ENCODE measurements at places on chromosomes 16 and 17.

- DNase-seq = peak; percentile 56
Measured at GRCh38 chr16:88651276-88651988, 579 bp upstream of the CYBA start.

DNA sequence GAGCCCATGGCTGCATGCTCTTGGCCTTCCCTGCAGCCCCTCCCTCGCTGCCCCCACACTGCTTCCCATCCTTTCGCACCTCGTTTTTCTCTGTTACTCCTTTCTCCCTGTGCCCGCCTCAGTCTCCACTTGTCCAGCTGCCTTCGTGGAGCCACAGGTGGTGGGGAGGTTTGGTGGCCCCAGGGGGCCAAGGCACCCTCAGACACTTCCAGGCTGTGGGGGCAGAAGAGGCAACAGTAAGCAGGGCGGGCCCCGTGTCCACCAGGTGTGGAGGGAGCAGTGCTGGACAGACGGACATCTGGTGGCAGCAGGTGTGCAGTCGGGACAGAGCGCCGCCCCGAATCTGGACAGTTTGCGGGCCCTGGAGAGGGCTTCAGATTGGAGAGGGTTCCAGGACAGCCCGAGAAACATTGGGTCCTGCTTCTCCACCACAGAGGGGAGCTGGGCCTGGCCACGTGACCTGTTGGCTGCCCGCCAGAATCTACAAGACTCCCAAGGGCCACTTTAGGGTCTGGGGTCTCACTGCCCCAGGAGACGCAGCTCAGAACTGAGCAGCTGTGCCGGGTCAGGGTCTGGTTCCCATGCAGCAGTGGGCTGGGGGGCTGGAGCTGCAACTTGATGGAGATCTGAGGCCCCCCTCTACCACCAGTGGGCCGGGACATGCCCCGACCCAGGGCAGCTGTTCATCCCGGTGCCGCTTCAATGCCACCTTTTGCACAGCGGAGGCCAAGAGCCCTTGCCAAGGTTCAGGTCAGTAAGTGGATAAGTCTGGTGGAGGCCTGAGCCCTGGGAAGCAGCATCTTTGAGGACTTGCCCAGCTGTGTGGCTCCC lies 22.8 kb downstream of the BAHCC1 start:
- no peak for DNase-seq

GRCh38 chr17:45146890-45147580 lies 1.2 kb upstream of the HEXIM1 start:
- no peak for DNase-seq

DNA sequence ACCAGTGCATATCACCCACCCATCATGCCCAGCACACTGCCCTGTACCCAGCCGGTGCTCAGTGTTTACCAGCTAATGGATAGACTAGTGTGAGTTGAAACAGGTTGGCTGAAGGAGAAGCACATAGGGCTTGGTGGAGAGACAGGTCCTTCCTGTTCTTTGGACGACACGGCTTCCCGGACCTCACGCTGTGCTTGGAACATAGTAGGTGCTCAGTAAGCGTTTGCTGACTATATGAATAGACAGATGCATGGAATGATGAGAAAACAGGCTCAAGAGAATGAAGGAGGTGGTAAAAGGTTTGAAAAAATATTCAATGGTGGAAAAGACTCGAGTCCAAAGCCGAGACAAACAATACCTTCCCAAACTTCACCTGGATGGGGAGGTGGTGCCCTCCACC lies 6.8 kb upstream of the FADS6 start:
- no peak for DNase-seq

- DNase-seq = no peak
Measured at GRCh38 chr16:65989861-65990604, 376.5 kb upstream of the CDH5 start.

GRCh38 chr17:38897176-38897575 lies 27.3 kb downstream of the LASP1 start:
- DNase-seq = no peak

DNA sequence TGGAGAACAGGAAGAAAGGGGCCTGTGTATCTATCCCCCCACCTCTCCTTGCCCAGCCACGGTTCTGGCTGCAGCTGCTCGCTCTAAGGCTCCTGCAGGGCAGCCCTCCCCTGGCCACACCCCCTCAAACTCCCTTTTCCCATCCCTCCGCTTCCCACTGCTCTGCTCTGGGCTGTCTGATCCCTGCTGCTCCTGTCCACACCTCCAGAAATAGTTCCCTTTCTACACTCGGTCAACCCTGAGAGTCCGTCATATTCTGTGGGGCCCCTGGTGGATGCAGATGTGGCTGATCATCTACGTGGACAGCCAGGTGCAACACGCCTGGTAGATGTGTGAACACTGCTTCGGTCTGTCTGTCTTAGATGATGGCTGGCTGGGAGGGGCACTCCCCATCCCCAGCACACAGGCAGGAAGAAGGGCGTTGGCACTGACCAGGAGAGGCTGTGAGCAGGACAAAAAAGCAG lies 19.3 kb upstream of the KRT19 start:
- no peak for DNase-seq

- DNase-seq = peak; percentile 56
Measured at GRCh38 chr17:82105882-82106687, 8.0 kb upstream of the FASN start.

DNA sequence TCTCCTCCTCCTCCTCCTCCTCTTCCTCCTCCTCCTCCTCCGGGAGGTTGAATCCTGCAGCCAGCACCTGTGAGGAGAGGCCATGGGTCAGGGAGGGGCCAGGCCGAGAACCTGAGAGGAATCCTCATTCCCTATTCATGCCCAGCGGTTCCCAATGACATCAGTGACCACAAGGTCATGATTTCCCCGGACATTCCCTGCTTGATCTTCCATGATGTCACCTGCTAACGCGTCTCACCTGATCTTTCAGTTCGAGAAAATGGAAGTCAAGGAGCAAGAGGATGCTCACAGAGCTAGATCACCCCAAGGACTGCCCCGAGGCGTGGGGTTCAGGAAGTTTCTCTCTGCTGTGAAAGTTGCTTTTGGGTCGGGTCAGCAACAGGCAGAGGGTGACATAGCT lies 5.4 kb downstream of the APOBR start:
- no peak for DNase-seq

GRCh38 chr17:1590747-1591473 lies 28.3 kb upstream of the PITPNA start:
- no peak for DNase-seq

- no peak for DNase-seq
Measured at GRCh38 chr16:27538528-27538927, 11.2 kb downstream of the GTF3C1 start.

GRCh38 chr17:77959926-77960521 lies 1.5 kb downstream of the TNRC6C start:
- DNase-seq = peak; percentile 6

- no peak for DNase-seq
Measured at GRCh38 chr17:8754890-8755289, 3.5 kb downstream of the SPDYE4 start.

GRCh38 chr17:65261682-65262636 lies 124.8 kb downstream of the RGS9 start:
- peak; percentile 17 for DNase-seq

DNA sequence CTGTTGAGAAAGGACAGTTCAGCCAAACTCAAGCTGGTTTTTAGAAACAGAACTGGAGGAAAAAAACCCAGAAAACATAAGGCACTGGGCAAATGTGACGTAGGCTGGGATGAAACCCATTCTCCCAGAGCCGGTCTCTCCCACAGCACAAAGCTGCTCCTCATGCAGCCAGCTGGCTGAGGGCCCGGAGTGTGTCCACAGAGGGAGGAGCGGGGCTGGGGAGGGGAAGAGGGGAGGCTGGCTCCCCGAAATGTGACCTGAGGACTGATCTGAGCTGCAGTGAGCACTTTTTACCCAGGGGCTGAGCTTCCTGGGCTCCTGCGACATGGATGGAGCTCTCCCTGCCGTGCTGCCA lies 20.8 kb downstream of the FOXF1 start:
- DNase-seq = no peak

GRCh38 chr16:86455640-86456039 lies 54.7 kb upstream of the FOXF1 start:
- no peak for DNase-seq

DNA sequence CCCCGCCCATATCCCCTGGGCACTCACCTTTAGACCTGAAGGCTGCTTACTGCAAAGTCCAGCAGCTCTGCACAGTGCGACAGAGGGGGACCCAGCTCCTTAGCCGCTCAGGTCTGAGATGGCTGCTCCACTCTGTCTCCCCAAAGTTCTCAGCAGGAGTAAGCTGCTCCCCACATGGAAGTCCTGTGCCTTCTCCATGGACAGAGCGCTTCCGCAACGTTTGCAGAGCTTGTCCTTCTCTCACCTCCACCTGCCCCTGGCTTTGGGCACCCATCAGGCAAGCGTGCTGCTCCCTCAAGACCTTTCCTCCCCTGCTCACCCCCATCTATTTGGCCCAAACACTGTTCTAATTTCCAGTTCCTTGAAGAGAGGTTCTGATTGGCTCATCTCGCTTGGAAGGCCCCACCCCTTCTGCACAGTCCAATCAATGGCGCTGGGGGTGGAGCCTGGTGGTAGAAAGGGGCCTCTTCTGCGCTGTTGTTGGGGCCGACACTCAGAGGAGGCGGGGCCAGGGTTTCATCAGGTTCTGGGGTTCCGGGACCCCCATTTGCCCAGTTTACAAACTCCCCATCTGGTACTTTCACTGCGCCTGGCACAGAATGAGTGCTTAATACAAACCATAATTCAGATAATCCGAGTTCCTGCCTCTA lies 137.2 kb downstream of the CYLD start:
- no peak for DNase-seq

GRCh38 chr16:19382887-19383816 lies 34.5 kb upstream of the TMC5 start:
- no peak for DNase-seq

DNA sequence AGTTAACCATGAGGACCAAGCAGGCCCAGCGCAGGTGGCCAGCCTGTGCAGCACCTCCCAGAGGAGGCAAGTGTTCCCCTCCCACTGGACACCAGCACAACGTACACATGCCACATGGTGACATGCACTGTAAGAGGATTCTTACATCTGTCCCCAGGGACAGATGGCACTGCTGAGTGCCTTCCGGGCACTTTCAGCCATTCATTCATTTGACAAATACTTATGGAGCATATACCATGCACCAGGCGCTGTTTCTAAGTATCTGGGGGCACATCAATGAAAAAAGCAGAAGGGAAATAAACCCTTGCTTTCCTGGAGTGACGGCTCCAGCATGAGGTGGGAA lies 79.6 kb downstream of the GAS7 start:
- no peak for DNase-seq

DNA sequence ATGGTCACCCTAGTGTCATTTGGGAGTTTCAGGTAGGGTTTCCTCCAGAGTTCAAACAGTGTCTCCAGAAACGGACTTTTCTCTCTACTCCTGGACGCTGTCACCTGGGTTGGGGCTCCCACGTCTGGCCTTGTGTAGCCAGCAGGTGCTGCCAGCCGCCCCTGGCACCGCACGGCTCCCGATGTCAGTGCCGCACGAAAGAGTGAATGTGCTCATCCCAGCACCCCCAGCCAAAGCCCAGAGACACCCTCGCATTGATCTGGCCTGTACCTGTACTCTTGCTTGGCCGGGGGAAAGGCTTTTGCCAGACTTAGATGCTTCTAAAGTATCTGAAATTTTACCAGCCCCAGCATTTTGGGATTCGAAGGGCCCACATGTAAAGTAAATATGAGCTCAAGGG lies 351.9 kb downstream of the C16orf95 start:
- DNase-seq = no peak

- DNase-seq = no peak
Measured at GRCh38 chr17:338442-339192, 14.0 kb downstream of the RPH3AL start.

- DNase-seq = no peak
Measured at GRCh38 chr17:73949903-73950592, 253.4 kb upstream of the RPL38 start.

GRCh38 chr17:76547183-76547641 lies 7.4 kb downstream of the PRCD start:
- DNase-seq = peak; percentile 42

DNA sequence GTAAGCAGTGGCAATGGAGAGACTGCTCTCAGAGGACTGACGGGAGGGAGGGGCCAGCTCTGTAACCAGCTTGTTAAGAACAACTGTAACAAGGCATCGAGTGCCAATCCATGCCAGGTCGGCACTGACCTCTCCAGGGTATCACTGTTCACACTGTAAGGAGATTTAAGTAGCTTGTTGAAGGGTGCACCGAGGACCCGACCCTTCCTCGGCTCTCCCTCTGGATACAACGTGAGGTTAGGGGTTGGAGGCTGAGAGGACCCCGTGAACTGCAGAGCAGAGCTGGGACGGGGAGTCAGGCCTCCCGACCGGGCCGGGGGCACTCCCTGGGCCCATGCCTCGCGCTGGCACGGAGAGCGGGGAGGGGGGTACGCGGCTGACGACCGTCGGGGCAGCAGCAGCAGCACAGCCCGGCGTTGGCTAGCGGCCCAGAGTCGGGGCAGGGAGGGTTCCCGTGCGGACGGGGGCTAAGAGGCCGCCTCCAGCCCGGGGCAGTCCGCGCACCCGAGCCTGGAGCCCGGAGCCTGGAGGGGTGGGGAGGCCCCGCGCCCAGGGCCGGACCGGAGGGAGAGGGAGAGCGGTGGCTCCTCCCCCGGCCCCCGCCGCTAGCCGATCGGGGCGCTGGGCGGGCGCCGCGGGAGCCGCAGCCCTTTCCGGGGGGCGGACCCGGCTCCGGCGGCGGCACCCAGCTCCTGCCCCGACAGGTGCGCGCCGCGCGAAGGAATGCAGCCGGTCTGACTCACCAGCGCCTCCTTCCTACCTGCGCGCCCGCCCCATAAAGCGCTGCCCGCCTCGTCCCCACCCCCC lies at the start of gene ITGB4:
Gene ITGB4, plus strand, starts transcription at position 804 of the 807 bp plus-strand sequence. CDS start 3,245 bp downstream, outside the sequence.
- DNase-seq = peak; percentile 69

- DNase-seq = no peak
Measured at GRCh38 chr17:68507576-68507975, 4.7 kb upstream of the PRKAR1A start.

DNA sequence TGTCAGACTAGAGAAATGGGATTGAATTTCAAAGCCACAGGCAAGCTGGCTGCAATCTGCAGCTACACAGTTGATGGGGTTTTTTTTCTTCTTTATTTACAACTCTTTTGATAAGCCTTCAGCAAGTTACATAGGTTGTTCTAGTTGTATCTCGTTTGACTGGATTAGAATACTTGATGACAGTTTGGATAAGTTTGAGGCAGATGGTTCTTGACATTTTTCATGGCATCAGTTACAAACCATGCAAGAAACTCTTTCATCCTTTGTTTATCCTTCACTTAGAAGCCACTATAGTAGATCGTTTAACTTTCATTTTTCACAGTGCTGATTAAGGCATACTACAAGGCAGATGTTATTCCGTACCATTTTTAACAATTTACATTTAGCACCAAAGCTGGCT lies 238.9 kb downstream of the TOX3 start:
- no peak for DNase-seq

DNA sequence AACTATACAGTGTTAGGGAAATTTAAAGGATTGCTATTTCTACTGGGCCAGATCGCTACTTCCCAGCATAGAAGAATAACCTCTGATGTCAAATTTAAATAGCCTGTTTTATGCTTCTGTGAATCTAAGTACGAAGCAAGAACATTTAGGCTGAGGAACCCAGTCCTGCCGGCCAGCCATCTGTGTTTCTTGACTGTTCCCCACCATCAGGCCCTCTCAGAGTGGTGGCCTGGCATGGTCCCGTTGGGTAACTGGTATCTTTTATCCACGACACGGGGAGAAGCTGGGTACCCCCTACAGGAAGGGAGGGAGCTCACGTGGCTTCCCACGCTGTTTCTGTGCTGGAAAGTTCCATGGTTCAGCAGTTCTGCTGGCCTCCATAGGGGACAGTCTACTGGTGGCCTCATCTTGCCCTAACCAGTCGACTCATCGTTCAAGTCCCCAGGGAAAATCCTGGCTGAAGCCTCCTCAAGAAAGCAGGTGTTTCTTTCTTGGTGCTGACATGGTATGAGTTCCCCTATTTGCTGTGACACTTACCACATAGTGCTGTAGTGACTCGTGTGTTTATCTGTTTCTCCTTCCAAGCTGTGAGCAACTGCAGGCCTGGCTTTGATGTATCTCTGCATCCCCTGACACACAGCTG lies 201.7 kb upstream of the NLRP1 start:
- DNase-seq = no peak
